ENCODE measurements at places on chromosomes 1 and 21.

DNA sequence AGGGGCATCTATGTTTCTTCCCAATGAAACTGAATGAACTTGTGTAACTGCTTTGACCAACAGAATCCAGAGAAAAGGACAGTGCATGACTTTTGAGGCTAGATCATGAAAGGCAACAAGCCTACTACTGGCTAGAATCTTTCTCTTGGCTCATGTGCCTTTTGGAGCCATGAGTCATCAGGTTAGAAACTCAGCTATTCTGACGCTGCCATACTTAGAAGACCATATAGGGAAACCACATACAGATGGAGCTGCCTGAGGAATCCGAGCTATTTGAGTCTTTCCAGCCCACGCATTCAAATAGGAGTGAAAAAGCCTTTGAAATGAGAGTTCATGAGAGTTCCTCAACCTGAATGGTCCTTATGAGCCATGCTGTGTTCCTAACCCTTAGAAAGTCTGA lies 738.5 kb upstream of the CHRM3 start:
- no peak for DNase-seq

GRCh38 chr1:56967900-56968832 lies 2.4 kb upstream of the C8B start:
- DNase-seq: no peak

DNA sequence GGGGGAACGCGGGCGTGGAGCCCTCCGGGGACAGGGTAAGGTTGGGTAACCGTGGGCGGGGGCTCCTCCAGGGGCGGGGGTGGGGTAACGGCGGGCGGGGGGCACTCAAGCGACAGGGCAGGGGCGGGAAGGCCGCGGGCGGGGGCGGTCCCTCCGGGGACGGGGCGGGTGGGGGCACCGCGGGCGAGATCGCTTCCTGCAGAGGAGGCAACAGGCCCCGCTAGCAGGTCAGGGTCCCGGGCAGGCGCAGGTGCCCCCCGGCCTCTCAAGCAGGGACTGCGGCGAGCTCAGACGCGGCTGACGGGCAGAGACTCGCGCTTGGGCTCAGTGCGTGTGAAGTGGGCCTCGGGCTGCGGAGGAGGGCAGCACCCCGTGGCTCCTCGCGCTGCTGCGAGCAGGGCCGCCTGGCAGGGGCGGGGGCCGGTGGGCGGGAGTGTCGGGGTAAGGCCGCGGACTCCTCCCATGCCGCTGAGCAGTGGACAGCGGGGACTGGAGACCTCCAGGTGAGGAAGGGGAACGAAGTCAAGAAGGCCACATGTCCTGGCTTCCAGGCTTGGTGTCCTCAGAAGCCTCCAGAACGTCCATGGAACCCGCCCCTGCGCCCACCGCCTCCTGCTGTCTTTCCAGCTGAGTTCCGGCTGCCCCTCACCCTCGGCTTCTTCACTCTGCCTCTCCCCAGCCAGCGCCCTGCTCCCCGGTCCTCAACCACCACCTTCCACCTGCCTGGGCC lies 627 bp upstream of the GNB1 start:
- peak; percentile 75 for DNase-seq

GRCh38 chr1:68293122-68293521 lies 60.8 kb upstream of the WLS start:
- no peak for DNase-seq

GRCh38 chr21:44047996-44048560 lies 36.0 kb downstream of the TRAPPC10 start:
- DNase-seq: no peak

GRCh38 chr1:64039390-64039926 lies 164.0 kb upstream of the UBE2U start:
- DNase-seq: no peak

DNA sequence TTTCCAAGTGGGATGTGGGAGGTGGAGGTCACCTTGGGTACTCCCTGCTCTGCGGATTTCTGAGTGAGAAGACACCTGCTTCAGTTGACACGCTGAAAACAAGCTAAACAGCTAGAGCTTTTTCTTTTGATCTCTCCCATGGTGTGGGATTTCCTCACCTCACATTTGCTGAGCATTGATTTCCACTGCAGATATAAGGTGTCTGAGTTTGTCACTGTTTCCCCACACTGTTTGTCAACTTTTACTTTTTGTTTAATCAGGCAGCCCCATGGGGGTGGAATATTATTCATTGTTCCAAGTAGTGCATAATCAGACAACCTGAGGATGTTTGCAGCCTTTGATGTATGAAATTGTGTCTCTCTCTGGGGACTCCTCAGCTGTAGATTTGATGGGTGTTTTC lies 49.5 kb downstream of the FASLG start:
- no peak for DNase-seq

GRCh38 chr1:99725996-99726395 lies 40.4 kb downstream of the FRRS1 start:
- DNase-seq: no peak

GRCh38 chr1:91948501-91949355 lies 473 bp upstream of the BRDT start:
- peak; percentile 95 for DNase-seq

DNA sequence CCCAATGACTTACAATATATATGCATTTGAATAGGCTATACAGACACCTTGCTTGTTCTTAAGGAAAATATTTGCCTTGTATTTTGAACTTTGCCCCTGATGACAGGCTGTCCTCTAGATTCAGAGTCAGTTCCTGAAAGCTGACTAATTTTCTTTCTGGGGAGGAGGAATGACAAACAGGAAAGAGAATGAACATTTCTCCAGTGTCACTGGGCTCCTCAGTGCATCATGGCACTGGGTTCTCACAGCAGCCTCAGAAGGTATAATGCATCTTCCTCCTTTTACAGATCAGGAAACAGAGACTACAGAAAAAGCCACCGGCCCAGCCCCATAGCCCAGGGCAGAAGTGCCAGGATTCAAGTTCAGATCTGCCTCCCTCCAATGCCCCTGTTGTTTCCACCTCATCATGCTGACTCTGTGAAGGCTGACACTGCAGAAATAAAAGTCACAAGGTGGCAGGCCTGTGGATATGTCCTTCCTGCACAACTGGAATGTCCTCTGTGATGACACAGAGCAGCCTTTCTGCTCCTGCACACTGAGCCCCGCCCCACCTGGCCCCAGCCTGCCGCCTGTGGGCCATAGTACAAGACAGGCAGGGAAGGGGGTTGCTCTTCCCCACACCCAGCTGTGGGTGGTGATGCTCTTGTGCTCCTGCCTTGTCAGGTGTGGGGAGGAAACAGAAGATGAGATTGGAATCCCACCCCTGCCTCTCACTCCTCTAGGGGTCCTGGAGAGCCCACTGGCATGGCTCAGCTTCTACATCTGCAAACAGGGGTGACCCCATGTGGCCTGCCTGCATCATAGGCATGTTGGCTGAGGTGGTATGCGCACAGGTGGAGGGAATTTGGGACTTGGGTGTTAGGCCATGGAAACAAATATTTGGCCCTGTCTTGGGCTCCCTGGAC lies 6.4 kb downstream of the TTC22 start:
- no peak for DNase-seq

GRCh38 chr1:44828003-44828651 lies 14.9 kb downstream of the PTCH2 start:
- DNase-seq: no peak

GRCh38 chr1:4108331-4108730 lies 208.3 kb upstream of the C1orf174 start:
- DNase-seq: no peak

- no peak for DNase-seq
Measured at GRCh38 chr1:21217812-21218596, 41.3 kb upstream of the EIF4G3 start.

GRCh38 chr1:156122519-156123355 lies 8.2 kb downstream of the LMNA start:
- no peak for DNase-seq

DNA sequence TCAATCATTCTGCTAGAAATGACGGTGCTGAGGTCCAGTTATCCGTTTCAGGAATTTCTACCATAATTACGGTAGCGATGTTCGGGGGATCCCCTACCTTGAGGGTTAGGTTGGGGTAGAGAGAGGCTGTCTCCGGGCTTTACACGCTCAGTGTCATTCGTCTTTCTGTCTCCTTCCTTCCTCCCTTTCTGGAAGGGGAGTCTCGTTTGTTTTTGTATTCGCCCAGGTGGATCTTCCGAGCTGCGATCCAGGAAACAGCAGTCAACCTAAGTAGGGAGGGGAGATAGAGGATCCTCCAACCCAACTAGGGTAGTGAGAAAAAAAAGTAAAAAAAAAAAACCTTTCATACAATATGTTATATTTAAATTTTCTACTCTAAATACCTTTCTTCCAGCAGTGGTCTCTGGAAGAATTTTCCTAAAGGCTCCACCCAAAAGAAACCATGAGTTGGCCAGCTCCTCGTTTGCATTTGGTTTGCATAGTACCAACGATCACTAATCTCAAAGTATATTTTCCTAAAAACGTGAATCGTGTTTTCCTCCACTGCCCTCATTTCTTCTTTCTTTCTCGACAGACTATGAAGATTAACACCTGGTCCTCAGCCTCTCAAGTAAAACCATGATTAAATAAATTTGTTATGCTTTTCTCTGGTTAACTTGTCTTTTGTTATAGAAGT lies 611 bp upstream of the PIK3C2B start:
- peak; percentile 18 for DNase-seq

GRCh38 chr1:82994616-82995263 lies 1004.2 kb downstream of the TTLL7 start:
- DNase-seq: no peak

- no peak for DNase-seq
Measured at GRCh38 chr1:56586502-56586901, 7.1 kb upstream of the PLPP3 start.

- DNase-seq: no peak
Measured at GRCh38 chr1:167668108-167668507, 38.1 kb downstream of the RCSD1 start.

- no peak for DNase-seq
Measured at GRCh38 chr1:19300211-19300610, 11.6 kb upstream of the AKR7A3 start.

DNA sequence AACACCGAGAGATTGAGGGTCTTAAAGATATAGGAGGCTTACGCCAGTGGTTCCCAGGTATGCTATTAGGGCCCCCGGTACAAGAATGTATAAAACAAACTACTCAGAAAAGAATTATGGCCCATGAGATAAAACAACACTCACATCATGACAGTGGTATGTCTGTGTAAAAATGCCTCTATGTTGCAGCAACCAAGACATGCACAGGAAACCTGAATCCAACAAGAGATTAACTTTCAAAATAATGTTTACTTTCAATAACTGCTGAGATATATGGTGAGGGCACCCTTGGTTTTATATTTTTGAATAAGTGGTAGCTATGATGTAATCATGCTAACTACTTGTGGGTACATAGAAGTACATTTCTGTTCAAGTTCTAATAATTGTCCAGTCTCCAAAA lies 74.9 kb downstream of the PUM1 start:
- DNase-seq: no peak

DNA sequence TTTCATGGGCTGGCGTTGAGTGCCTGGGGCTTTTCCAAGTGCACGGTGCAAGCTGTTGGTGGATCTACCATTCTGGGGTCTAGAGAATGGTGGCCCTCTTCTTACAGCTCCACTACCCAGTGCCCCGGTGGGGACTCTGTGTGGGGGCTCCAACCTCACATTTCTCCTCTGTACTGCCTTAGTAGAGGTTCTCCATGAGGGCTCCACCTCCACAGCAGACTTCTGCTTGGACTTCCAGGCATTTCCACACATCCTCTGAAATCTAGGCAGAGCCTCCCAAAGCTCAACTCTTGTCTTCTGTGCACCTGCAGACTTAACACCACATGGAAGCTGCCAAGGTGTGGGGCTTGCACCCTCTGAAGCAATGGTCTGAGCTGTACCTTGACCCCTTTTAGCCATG lies 82.1 kb downstream of the CCDC18 start:
- DNase-seq: no peak

GRCh38 chr1:91015794-91016550 lies 5.9 kb downstream of the ZNF644 start:
- no peak for DNase-seq

DNA sequence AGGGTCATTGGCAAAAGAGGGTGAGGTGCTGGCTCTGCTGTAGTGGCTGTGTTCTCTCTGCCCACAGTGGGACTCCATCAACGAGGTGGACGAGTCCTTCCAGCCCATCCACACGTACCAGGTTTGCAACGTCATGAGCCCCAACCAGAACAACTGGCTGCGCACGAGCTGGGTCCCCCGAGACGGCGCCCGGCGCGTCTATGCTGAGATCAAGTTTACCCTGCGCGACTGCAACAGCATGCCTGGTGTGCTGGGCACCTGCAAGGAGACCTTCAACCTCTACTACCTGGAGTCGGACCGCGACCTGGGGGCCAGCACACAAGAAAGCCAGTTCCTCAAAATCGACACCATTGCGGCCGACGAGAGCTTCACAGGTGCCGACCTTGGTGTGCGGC lies 12.9 kb downstream of the EPHA8 start:
- DNase-seq: no peak

DNA sequence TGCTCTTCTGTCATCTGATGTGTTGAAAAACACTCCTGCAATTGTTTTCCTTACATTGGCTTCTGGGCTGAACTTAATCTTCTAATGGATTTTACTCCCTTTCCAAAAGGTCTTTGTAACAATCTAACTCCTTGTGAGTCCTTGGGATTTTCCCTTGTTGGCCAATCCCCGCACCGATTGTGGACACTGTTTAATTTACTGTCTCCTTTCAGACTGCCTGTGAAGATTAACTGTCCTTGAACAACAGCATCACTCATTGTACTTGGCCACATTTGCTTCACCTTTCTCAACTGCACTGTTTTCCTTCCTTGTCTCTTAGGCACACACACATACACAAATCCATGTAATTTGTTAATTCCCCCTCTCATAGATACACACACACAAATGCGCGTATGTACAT lies 120.4 kb downstream of the SPATA46 start:
- DNase-seq: no peak

DNA sequence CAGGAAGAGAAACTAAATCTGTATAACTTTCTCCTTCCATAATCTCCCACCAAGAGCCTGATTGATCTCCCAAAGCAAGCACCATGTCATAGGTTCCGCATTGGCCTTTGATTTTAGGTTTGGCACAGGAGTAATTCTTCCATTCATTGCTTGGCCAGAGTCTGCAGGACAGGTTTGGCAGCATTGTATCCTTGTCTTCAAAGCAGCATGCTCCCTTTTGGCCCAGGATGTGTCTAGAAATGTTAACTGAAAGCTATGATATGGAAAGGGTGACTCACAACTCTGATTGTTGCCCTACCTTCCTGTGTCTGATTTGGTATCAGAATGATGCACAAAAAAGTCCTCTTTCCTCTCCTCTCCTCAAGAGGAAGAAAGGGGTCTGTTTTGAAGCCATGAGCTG lies 824.3 kb upstream of the PRMT6 start:
- DNase-seq: no peak

GRCh38 chr1:3695326-3696217 lies 43.3 kb downstream of the TP73 start:
- no peak for DNase-seq

- DNase-seq: no peak
Measured at GRCh38 chr21:42236693-42237092, 17.8 kb downstream of the ABCG1 start.

GRCh38 chr1:20325407-20325843 lies 34.8 kb downstream of the VWA5B1 start:
- DNase-seq: no peak

DNA sequence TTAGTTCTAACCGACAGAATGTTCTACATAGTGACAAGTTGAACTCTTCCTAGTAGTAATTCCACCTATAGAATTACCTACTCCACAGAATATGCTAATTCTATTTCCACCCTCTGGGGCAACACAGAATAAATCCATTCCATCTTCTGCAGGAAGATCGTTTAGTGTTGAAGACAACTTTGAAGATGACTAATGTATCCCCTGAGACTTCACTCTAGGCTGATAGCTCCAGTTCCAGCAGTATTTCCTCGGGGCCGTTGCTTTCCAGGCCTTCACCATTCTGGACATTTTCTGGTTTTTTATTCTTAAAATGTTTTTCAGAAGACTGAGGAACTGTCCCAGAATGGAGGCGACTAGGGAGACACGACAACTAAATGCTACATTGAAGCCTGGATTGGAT lies 61.0 kb upstream of the CSF1 start:
- DNase-seq: no peak

Data from T-helper 1 cell (primary cell).